ENCODE measurements at places on chromosomes 7 and 10.

GRCh38 chr10:49240946-49241345 is 52.8 kb upstream of the TMEM273 start:
- DNase-seq, result no peak

DNA sequence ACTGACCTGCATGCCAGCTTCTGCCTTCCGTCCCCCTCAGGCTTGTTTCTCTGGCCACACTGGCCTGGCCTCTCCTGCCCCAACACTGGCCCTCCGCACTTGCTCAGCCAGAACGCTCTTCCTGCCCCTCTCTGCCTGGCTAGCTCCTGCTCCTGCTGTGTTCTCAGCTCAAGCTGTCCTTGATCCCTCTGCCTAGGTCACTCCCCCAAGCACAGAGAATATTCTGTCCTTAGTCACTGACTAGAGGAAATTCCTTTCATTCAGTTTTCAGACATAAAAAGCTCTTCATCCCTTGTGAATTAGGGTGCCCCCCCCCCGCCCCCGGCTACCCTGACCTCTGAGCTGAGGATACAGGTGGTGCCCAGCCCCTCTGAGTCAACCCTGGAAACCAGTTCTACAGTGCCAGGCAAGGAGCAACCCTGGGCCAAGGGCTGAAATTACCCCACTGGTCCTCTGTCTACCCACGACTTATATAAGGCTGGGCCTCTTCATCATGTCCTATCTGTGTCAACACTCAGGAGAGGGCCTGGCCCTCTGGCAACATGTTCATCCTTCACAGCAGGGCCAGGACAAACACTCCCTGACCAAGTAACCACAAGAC is 6.6 kb upstream of the SGPL1 start:
- DNase-seq, result no peak

GRCh38 chr7:158537516-158537882 is 50.1 kb downstream of the PTPRN2 start:
- no peak for DNase-seq

DNA sequence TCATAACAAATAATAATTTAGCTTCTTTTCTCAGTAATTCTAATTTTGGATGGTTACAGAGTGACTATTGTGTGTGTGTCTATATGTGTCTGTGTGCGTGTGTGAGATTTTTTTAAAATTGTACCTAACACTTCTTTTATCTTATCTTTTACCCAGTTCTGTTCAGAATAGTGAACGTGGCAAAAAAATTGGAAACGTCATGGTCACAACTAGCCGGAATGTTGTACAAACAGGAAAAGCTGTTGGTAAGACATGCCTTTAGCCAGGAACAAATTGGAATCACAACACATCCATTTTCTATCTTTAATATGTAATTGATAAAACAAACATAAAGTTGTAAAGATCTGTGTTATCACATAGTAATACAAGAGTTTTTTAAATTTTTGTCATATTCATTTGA is 85.4 kb downstream of the AVL9 start:
- DNase-seq, result no peak

GRCh38 chr7:138665669-138666140 is 35.5 kb downstream of the SVOPL start:
- DNase-seq, result no peak
